Left lung (tissue), 14 donors: ENCODE measurements at places on chromosomes 16 and 17. TPM values are rescaled to one million over a fixed set of nuclear protein-coding genes. Genes with fewer than 3 reads are reported as not detected.

DNA sequence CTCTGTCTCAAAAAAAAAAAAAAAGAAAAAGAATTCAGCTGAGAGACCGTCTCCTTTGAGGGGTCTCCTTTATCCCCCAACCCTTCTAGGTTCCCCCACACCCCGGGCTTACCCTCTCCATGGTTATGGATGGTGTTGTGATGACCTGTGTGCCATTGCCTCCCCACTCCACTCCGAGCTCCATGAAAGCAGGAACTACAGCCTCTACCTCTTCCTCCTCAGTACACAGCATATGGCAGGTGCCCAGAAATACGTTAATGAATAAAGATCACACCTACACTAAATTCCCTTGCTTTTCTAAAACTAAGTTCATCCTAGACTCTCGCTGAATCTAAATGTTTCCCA lies 17.2 kb downstream of the COPRS start:
- no peak for DNase-seq

DNA sequence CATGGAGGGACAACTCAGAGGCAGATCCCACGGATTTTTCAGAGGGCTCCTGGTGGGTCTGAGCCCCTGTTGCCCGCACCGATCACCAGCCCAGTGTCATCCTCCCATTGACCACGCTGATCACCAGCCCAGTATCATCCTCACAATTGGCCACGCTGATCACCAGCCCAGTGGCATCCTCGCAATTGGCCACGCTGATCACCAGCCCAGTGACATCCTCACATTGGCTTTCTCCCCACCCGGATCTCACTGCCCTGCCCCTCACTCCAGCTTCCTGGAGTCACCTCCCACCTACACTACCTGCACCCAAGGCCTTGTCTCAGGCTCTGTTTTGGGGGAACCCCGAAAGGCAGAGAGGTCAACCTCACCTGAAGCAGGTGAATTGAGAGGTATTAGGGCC lies 358.2 kb upstream of the TNRC6C start:
- DNase-seq, result no peak

GRCh38 chr16:24007391-24007790 lies 171.6 kb downstream of the PRKCB start:
- DNase-seq, result no peak

RETREG3 gene
- total RNA-seq, result 75.5 TPM

TSPAN10 gene
- total RNA-seq, result 1.6 TPM

CYBC1 gene
- total RNA-seq, result 116 TPM

DNA sequence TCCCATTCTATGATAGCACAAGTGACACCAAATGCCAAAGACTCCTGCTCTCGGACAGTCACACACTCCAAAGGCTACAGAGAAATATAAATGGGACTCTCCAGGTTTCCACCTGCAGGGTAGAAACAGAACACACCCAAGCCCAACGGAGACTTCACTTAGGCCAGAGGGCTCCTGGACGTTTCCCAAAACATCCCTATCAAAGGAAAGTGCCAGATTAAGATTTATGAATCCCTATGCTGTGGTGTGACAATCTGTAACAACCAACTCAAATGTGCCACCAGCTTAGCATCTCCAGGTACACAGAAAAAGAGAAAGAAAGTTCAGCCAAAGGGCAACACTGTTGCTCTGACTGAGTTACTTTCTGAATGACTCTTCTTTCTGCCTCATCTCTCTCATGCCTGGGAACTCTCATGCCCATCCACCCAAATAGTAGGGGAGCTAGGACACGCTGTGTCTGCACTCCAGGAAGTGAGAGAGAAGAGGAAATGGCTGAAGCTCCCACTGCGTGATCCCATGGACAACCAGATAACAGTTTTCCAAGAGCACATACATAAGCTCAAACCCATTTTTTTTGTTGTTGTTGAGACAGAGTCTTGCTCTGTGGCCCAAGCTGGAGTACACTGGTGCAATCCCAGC lies 49.7 kb downstream of the SMG6 start:
- DNase-seq, result no peak

DNA sequence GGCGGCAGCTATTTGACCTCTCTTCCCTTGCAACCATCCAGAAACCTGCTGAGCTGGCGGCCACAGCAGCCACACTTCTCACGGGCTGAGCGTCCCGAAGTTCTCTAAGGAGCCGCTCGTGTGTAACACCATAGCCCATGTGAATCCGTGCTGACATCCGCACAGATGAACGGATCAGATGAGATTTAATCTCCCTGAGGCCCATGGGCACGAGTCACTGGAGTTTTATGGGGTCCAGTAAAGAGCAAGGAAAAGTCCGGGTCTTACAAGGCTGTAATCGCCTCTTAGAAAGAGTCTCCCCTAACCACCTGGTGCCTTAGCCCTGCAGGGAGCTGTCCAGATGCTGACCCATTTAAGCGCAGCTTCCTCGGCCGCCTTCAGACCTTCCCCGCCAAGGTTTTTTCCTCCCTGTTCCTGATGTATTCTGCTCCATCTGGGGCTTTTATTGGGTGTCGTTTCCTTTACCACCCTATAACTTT lies 5.5 kb upstream of the CACNG5 start:
- peak; percentile 49 for DNase-seq

EVI2A gene
- total RNA-seq, result 16.4 TPM

GRCh38 chr16:24845726-24846547 lies at the start of gene SLC5A11:
TSS of gene SLC5A11 (plus strand) at chr16:24845963. CDS start at chr16:24858644, 12,681 bp downstream.
- no peak for DNase-seq

- no peak for DNase-seq
These were observed 104.3 kb upstream of the PSMD7 start for GRCh38 chr16:74192281-74192797.

ADAP2 gene
- total RNA-seq, result 23.3 TPM

DNA sequence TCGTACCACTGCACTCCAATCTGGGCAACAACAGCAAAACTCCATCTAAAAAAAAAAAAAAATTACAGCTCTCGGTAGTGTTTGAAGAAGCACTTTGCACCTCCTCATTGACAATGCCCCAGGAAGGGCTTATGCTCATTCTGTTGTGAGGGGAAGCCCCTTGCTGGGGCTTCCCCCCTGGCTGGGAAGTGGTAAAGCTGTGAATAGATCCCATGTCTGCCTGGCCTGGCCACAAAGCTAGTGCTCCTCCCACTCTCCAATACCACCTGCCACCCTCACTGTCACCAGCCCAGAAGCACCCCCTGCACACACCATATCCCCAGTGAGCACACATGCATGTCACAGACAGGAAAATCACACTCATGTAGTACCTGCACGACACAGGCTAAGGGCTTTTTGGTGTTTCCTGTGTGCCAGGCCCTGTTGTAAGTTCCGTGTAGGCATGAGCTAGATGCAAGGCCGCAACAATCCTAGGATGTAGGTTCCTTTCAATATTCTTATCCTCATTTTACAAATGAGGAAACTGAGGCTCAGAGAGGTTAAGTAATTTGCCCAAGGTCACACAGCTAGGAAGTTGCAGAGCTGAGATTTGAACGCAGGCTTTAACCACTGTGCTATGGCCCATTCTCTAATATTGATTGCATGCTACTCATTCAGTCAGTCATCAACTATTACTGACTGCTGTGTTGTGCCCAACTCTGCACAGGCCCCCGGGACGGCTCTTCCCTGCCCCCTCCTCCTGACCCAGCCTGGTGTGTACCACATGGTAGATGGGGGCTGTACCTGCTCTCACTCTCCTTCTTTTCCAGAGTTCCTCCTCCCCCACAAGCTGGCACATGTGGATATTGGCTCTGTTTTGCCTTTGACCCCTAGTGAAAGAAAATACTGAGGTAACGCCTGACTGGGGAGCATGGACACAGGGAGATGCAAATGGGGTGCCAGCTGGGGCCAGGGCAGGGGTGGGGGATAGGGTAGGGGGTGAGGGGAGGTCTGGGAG lies 11.9 kb upstream of the COL1A1 start:
- no peak for DNase-seq

- DNase-seq, result no peak
These were observed 4.1 kb upstream of the KCTD11 start for GRCh38 chr17:7347630-7348477.

- DNase-seq, result no peak
These were observed 511.8 kb upstream of the WSB1 start for GRCh38 chr17:26782153-26782552.

SPATA32 gene
- total RNA-seq, result not detected

C16orf46 gene
- 0.63 TPM for total RNA-seq

CA7 gene
- not detected for total RNA-seq

CDK3 gene
- 6.1 TPM for total RNA-seq

DNA sequence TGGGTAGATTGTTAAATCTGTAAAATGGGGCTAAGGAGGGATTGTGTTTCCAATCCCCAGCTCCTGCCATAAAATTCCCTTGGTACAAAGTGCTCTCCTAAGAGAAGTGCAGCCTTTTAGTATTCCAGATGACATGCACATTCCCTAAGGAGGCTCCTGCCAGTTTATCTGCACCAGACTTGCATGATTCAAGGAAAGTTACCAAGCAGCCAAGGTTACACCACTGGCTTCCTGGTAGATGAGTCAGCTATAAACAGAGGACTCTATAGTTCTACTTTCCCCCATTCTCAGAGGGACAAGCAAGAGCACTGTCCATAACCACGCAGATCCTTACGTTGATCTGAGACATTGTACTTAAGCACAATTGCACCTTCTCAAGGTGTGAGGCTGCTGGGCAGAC lies 1.9 kb downstream of the CALB2 start:
- no peak for DNase-seq

HOXB9 gene
- total RNA-seq, result not detected

GRCh38 chr17:45334701-45335677 lies 18.2 kb upstream of the MAP3K14 start:
- no peak for DNase-seq

PIRT gene
- not detected for total RNA-seq

GRCh38 chr17:55748841-55749240 lies 2.0 kb upstream of the PCTP start:
- no peak for DNase-seq
